ENCODE measurements at places on chromosomes 13 and 19. TPM values are rescaled to one million over a fixed set of nuclear protein-coding genes. Genes with fewer than 3 reads are reported as not detected.
A peak's percentile ranks its signal among the peaks of the same experiment; 100 is the strongest.

PRODH2 gene
- total RNA-seq, result 116 TPM

DNA sequence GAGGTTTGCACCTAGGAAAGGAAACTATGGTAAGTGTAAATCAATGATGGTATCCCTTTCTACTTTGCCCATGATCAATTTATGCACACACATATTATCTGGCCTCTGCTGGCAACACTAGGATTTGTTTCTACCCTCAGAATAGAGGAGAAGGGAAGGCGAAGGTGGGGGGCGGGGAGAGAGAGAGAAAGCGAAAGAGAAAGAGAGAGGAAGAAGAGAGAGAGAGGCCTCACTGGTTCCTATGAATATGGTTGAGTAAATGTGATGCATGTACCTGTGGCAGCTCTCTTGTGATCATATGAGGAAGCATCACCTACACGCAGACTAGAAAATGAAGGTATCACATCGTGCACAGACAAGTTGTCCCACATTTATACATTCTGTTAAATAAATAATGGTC is 882.0 kb upstream of the SLITRK6 start:
- no peaks in the 10 kb centered on the region for H3K36me3 ChIP-seq
- no peak for DNase-seq
- no peak overlapping the region for H3K4me3 ChIP-seq
- no peaks in the 10 kb centered on the region for H3K4me1 ChIP-seq

WDR88 gene
- not detected for total RNA-seq

DNA sequence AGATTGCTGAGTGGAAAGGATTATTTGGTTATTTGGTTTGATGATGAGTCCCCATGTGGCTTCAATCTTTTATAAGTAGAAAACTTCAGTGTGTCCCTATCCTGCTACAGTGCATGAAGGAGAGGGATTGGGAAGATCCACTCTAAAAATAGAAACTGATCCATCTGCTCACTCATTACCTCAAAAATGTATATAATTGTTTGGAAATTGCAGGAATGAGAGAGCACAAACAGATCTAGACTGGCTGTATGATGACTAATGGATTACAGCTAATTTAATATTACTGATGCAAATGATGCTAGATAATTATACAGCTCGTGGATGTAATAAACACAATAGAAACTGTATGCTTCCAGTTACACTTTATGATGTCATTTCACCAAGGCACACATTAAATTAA is 625.3 kb upstream of the PRR20A start:
- DNase-seq, result no peak
- H3K4me3 ChIP-seq, result no peak overlapping the region
- H3K36me3 ChIP-seq, result no peaks in the 10 kb centered on the region
- no peaks in the 10 kb centered on the region for H3K27me3 ChIP-seq
- H3K4me1 ChIP-seq, result no peaks in the 10 kb centered on the region

DNA sequence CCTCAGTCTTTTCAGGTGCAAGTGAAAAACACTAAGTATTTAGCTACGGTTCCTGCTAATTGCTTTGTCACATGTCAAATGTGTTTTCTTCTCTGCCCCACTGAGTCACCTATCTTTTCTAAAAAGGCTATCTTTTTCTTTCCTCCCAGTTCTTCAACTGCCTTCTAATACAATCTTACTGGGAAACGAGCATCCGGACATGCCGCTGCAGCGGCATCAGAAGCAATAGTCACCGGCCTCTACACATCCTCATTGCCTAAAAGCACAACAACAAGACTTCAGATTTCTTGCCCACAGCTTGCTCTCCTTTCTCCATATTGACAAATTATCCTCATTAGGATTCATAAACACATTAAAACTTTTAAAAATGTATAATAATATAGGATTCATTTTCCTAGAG is 1.2 kb downstream of the PCDH9 start:
- peak overlapping the region; percentile 74 for H3K4me3 ChIP-seq
- H3K27me3 ChIP-seq, result no peaks in the 10 kb centered on the region
- DNase-seq, result no peak

GRCh38 chr13:91456837-91457236 is 58.4 kb downstream of the GPC5 start:
- no peaks in the 10 kb centered on the region for H3K27me3 ChIP-seq
- H3K4me3 ChIP-seq, result no peak overlapping the region
- no peaks in the 10 kb centered on the region for H3K4me1 ChIP-seq
- H3K27ac ChIP-seq, result no peak overlapping the region

EHD2 gene
- total RNA-seq, result 6.2 TPM

- no peak overlapping the region for H3K4me3 ChIP-seq
- no peaks in the 10 kb centered on the region for H3K36me3 ChIP-seq
- H3K27ac ChIP-seq, result no peak overlapping the region
- H3K4me1 ChIP-seq, result no peaks in the 10 kb centered on the region
- no peak for DNase-seq
These were observed 73.0 kb downstream of the ANKRD10 start for GRCh38 chr13:110841846-110842245.
